ENCODE measurements at places on chromosomes 2 and 18.

DNA sequence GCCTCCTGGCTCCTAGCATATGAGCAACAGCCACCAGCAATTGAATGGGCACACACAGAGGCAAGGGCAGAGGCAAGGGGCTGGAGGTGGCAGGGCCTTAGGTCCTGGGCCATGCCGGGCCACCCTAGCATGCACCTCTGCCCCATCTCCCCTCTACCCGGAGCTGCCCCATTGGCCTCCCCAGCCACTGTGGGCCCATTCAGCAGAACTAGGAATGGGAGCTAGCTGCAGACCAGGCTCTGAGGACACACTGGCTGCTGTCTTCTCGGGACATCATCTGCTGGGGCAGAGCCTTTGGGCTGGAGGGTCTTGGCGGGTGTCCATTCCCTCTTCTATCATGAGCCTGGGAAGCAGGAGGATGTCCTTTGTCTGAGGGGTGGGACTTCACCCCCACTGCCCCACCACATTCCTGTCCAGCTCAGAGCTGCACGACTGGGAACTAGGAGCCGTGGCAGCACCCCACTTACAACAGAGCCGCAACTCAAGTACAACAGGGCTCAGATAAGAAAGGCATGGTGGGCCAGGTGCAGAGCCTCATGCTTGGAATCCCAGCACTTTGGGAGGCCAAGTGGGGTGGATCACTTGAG is 800 bp downstream of the VIL1 start:
- DNase-seq = no peak

DNA sequence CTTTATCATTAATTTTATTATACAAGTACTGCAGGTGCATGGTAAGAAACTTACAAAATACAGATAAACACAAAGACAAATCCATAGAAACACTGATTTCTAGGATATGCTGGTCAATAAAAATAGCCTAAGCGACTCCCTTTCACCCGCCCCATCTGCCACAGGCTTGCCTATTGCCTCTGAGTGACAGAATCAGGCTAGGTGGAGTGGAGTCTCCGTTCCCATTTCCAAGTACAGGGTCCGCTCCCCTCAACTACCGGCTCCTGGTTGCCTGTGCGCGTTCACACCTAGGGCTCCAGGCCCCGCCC is 201 bp upstream of the TRAPPC12 start:
- no peak for DNase-seq

- no peak for DNase-seq
These were observed 132.1 kb upstream of the SETBP1 start for GRCh38 chr18:44548291-44549221.

DNA sequence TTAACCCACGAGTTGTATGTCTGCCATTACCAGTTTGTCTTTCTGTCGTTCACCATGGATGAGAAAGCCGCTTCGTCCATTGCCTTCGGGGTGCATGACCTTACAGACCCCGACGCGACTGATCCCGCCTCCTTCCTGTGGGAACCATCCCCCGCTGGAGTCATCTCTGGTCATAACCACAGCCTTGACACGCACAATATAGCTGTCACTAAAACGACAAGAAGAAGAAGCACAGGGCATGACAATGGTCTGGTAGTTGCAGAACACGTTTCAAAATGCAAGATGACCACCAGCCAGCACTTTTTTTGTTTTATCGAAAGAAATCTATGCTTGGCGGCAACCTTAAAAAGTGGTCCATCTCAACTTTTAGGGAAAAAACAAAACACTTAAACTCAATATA is 87.7 kb downstream of the SPRED2 start:
- no peak for DNase-seq

DNA sequence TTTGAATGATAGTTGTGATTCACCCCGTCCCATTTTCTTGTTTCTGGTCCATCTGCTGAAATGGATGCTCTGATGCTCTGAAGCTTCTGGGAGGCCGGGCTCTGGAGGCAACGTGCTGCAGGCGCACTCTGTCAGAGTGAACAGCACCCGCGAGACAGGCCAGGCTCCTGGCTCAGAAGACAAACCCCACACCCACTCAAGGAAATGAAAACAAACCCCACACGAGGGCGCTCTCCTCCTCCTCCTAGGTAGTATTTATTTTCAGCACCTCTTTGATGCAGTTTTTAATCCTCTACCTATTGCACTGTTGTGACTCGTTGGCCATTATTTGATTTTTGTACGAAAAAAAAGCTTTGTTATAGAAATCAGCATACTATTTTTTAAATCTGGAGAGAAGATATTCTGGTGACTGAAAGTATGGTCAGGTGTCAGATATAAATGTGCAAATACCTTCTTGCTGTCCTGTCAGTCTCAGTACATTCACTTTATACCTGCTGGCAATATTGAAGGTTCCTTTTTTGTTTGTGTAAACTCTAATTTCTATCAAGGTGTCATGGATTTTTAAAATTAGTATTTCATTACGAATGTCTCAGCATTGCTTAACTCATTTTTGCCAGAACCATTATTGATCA is 10.3 kb upstream of the CHST10 start:
- DNase-seq = peak; percentile 56

DNA sequence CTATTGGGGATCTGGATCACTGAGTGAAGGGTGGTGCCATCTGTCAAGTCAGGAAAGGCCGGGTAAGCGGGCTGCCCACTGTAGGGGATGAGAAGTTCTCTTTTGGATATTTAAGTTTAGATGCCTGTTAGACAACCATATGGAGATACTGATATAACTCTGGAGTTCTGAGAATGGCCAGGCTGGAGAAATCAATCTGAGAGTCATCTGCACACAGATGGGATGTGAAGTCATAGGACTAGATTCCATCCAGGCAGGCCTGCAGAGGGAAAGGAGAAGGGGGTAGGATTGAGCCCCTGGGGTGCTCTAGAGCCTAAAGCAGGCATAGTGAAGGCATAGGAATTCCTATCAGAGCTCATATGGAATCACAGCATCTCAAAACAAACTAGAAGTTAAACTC is 30.1 kb downstream of the SPRED2 start:
- DNase-seq = no peak

GRCh38 chr2:66968946-66969345 is 428.2 kb upstream of the ETAA1 start:
- DNase-seq = no peak

DNA sequence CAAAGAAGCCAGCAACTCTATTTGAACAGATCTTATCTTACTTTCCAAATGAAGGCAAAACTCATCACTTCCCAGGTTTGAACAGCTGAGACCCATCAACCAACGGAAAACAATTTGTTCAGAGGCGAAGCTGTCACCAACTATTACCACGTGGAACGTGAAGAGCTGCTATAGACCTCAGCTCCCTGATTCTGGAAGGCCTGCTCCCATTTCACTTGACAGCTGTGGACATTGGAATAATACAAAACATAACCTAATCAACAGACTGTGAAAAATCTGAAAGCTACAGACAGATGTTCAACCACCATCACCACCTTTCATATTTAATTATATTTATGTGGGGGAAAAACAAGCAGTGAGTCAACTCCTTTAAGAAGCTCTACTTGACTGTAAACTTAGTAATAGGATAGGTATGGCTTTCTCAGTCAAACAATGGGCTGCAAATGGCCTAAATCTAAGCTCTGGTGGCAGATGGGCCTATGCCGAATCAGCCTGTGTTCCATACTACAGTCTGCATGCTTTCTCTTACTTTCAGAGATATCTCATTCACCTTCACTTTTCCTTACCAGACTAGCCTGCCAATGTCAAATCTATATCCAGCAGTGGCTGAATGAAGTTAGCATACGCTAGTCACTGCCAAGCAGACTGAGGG is 896.4 kb downstream of the TDRD15 start:
- DNase-seq = no peak

GRCh38 chr2:68755071-68755470 is 20.5 kb downstream of the ARHGAP25 start:
- no peak for DNase-seq

DNA sequence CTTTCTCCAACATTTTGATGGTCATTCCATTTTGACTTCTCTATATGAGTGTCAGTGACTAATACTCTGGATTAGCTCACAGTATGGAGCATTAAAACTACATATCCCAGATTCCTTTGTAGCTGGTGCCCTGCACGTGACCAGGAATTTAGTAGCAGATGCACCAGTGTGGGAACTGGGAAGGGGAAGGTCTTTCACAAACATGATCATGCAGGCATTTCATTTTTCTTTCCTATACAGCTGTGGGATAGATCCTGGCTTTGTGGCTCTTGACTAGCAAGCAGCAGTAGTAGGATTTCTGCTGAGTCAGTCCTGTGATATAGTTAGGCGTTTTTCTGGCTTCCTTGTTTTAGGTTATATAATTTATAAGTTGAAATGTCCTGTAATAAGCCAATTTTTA is 971.0 kb upstream of the CDH2 start:
- DNase-seq = no peak

GRCh38 chr18:37787452-37787851 is 221.9 kb upstream of the CELF4 start:
- no peak for DNase-seq

DNA sequence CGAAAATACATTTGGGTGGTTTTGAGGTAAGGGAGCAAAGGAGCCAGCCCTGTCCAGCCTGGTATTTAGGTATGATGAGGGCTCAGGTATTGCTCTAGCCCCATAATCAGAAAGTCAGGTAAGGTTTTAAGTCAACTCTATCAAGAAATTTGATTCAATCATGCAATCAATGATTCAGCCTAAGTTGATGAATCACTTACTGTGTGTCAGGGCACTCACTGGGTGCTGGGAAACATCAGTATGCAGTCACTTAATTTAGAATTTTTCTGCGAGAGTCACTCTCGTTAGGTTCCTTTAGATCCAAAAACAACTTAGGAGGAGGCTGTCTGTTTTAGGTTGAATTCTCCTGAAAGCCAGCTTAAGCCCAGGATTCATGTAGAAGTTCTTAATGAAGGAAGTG is 17.7 kb upstream of the SERPINB2 start:
- no peak for DNase-seq

DNA sequence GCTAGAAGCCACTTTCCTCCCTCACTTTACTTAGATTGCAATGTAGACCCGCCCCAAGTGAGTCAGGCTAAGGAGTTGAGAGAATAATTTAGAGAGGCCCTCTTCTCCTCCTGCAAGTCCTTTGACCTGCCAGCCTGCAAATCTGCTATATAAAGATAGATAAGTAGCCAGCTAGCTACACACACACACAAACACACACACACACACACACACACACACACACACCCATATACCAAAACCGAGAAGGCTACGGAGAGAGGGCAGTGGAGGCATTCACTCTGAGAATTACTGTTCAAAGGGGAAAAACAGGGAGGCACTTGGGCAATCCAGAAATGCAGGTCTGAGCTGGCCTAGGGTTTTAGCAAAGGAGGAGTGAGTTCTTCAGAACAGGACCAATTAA is 23.0 kb upstream of the SMAD7 start:
- no peak for DNase-seq

DNA sequence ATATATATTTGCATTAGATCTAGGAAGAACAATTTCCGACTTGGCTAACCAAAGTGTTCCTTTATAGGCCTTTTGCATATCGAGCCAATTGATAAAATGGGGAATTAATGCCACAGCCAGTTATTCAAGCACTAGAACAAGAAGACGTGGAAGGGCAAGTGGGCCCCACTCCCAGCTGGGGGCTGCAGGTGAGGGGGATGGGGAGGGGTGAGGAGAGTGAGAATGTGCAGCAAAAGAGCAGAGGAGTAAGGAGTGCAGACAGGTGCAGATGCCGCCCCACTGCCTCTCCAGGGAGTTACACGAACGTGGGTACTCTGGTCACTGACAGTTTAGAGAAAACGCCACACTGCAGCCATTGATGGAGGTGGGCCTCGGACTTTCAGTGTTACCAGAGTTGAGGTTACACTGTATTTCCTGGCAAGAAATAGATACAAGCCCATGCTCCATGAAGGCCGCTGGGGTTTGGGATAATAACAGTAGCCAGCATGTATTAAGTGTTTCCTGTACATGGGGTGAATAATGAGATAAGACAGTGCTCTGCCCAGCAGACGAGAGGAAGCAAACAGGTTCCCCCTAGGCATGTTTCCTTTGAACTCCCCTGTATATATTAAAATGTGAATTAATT is 40.9 kb downstream of the GORASP2 start:
- no peak for DNase-seq

DNA sequence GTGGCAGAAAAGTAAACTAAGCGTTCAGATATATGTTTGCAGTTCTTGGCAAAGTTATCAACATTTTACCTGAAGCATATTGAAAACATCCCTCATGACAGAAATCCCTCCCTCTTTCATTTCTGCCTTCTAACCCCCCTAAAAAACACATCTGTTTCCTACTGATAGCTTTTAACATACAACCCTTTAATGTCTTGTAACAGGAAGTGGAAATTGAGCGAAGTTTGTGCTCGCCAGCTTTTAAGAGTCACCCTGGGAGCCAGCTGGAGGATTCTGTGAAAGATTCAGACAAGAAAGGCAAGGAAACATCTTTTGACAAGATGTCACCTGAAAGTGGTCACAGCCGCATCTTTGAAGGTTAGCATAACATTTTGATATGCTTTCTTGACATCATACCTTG is 247.4 kb downstream of the XIRP2 start:
- DNase-seq = no peak

DNA sequence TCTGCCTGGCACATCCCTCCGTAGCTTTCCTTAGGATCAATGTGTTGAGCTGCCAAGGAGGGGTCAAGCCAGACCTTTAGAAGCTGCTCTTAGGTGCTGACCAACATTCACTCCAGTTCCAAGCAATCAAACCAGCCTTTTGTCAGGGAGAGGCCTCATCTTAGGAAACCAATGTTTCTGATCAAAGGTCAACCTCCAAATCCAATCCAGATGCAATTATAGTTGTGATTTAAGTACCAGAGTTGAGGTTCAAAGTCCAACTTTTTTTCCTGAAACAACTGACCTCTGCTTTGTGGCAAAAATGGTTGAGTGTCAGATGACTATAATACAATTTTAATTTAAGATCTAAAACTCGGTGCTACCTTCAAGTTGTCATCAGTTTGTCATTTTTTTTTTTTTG is 303.4 kb downstream of the ALK start:
- DNase-seq = no peak

GRCh38 chr2:76197842-76198448 is 487.2 kb upstream of the GCFC2 start:
- DNase-seq = peak; percentile 31

DNA sequence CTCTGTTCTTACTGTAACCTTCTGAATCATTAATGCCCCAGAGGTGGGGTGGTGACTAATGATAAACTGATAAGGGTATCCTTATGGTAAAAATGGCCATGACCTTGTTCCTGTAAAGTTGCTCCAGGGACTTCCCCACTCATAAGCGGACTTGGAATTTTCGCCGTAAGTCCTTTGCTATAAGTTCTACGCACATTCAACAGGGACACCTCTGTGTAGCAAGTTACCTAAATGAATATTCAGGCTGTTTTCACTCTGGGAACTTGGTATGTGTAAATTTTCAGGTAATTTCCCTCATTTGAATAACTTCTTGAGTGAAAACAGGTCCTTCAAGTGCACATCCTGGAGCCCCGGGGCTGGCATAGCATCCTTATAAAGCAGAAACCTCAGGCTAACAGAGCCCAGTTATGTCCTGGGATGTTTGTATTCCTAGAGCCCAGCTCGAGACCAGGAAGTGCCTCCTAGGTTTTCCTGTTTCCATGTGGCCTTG is 9.4 kb upstream of the AGFG1 start:
- DNase-seq = no peak

DNA sequence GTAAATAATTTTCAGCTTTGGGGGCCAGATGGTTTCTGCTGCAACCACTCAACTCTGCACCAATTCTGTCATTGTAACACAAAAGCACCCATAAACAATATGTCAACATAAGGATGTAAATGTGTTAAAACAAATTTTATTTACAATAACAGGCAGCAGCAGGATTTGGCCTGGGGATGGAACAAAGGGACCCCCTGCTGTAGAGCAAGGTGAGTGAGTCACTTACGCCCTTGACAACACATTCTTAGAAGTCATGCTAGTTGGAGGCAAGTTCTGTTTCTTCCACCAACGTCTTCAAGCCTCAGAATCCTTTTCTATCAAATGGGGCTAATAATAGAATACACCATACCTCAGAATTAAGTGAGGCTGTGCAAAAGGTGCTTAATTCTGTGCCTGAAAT is 610.2 kb upstream of the SYT4 start:
- DNase-seq = no peak

Data from CD4-positive, alpha-beta T cell treated with Interleukin-17A for 1 hour (primary cell).